ENCODE measurements at places on chromosomes 6 and 20.

DNA sequence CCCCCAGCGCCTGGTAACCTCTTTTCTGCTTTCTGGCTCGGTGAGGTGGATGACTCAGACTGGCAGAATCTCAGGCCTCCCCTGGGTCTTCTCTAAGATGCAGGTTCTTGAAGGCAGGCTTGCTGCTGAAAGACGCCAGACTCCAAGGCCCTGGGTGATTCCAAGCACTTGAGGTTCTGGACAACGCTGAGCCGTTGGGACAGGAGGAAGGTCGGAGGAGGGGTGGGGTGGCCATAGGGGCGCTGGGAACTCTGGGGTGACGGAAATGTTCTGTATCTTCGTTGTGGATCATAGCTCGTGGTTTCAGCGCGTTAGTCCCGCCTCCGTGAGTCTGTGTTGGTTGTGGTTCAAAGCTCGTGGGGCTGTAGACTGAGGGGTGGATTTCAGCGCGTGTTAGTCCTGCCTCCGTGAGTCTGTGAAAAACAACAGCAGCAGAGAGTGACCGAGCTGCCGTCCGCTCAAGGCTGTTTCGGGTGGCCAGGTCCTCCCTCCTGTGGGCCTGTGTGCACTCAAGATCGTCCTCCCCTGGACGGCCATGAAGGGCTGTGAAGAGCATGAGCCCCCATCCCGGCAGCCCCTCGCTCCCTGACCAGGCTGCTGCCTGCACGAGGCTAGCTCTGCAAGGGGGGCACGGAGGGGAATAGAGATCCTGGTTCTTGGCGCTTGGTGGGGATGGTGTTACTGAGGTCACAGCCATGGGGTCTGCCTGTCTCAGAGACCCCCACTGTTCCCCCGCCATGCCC is 7.7 kb downstream of the NTSR1 start:
- peak; percentile 21 for DNase-seq

DNA sequence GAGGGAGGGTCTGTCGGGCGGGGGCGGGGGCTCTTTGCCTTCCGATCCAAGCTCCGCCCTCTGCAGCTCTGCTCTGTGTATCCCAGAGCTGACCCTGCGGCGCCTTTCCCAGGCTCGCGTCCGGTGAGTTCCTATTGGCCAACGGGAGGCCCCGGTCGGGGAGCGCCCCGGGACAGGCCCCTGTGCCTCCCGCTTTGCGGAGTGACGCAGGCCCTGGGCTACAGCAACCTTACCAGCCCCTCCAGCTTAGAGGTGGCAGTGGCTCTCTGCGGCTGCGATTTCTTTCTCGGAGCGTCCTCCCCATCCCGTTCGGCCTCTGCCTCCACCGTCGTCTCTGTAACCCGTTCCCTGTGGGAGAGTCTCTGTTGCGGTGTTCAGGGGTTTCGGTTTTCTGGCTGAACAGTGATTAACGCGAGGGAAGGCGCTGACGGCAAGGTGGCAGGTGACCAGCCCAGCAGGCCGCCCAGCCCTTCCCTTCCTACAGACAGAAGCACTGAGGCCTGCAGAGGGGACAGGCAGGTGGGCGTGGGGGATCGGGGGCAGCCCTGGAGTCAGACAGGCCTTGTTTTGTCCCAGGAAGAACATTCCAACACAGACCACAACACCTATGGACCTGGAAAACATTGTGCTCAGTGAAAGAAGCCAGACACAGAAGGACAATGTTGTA is 18.1 kb upstream of the CEBPB start:
- no peak for DNase-seq

GRCh38 chr6:105859457-105859856 is 226.7 kb upstream of the PRDM1 start:
- no peak for DNase-seq

GRCh38 chr20:22920898-22921297 is 114.2 kb upstream of the SSTR4 start:
- no peak for DNase-seq

- no peak for DNase-seq
Observed at GRCh38 chr6:1477432-1478090, 88.2 kb downstream of the FOXF2 start.

DNA sequence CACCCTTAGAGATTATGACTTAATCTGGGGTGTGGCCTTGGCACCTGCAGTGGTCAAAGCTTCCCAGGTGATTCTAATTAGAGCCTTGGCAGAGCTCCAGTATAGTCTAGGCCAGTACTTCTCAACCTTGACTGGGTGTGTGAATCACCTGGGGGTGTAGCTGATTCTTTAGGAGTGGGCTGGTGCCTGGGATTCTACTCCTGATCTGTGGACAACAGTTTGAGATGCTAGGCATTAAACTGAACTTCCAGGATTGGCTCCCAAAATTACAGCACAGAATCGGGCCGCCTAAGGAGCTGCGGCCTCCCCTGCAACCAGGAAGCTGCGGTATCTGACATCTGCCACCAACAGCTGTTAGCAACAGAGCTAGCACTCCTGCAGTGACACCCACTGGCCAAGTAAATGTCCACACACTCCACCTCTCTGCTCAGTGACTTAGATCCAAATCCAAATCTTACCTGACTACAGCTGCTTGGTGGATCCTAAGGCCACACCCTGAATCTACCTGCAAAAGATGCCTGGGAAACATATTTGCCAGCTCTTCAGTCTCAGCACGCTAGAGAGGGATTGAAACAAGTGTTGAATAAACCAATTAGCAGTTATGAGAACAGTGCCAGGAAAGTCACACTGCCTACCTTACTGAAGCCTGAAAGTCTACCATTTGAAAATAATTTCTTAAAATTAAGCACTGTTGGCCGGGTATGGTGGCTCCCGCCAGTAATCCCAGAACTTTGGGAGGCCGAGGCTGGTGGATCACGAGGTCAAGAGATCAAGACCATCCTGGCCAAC is 126.7 kb downstream of the UNC5CL start:
- no peak for DNase-seq

DNA sequence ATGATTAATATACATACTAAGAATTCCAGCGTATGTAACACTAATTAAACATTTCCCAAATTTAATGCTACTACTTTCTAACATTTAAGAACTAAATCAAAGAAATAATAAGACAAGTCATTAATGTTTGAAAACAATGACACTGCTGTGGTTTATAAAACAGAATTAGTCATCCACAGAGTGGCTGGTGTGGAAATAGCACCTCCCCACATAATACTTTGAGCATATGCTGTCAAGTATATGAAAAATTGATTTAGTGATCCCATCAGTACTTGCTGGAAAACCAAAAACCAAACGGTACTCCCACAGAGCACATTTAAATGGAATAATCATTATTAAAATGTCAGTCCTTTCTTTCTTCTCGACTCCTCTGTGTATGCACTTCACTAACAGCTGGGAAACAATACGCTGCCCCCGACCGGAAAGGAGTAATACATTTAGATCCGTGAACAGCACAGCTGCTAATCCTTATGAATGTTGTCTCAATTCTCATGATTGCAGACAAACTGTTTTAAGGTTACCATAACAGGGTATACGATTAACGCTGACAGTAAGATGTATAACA is 78.4 kb downstream of the PREP start:
- no peak for DNase-seq

- no peak for DNase-seq
Observed at GRCh38 chr20:44028868-44029847, 114.5 kb downstream of the TOX2 start.

- peak; percentile 44 for DNase-seq
Observed at GRCh38 chr6:142902636-142903053, 42.3 kb downstream of the HIVEP2 start.

DNA sequence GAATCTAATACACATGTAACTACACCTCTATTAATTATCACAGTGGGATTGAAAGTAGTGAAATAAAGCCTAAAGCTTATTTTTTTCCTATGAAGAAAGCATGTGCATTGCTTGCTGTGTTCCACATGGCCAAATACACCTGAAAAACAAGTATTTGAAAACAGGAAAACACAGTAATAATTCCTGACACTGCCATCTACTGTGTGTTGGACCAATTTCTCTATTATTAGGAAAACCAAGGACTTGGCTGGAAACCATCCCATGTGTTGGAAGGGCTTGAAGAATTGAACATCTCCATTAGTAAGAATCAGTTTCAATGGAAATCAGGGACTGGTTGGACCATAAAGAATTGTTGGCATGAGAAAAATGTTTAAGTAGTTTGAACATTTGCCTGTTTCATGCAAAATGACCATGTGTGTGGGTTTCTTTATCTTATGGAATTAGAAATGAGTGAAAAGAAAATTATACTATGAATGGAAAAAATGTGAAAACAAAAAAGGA is 124.1 kb downstream of the PHF3 start:
- DNase-seq: no peak

GRCh38 chr6:158894193-158894592 is 75.0 kb upstream of the EZR start:
- DNase-seq: no peak

- no peak for DNase-seq
Observed at GRCh38 chr20:46607849-46608497, 43.3 kb downstream of the SLC13A3 start.

DNA sequence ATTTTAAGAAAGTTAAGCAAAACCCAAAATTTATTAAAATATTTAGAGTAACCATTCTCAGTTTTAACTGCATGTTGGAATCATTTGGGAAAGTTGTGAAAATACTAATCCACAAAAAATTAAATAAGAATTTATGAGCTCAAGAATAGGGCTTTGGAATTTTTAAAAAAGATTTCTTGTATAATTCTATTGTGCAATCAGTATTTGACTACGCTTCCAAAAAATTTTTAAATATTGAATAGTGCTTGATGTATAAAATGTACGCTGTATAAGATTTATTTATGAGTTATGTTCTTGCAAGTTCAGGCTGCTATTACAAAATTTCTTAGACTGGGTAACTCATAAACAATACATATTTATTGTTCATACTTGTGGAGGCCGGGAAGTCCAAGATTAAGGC is 571.7 kb downstream of the MMUT start:
- DNase-seq: no peak

- no peak for DNase-seq
Observed at GRCh38 chr20:1897965-1898464, 2.8 kb downstream of the SIRPA start.

DNA sequence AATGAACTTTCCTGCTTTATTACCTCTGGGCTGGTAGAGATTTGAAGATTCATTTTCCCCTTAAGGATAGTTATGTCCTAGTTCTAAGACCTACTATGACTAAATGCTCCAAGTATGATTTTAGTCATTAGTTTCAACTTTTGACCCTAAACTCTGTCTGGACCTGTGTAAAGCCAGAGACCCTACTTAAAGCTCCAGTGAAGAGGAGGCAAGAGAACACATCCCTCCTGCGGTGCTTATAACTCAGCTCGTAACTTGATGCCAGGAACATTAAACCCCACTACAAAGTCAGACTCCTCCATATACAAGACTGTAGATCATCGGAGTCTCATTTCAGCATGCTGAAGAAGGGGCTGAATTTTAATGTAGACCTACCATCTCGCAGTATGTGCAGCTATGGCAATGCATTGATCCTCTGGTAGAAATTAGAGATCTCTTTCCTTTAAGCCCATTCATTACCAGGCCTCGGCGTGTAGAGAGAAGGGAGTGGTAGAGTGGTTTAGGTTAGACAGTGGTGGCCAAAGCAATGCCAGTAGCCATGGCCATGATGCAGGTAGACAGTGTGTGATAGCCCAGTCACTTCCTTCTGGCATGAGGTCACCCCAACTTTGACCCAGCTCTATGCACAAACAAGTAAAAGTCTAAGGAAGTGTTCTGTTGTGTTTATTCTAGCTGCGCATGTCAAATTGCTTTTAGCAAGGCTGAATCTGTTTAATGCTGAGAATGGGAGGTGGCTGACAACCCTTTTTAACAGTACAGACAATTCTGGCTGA is 34.8 kb upstream of the MYB start:
- no peak for DNase-seq

GRCh38 chr6:70680396-70680795 is 12.7 kb downstream of the SMAP1 start:
- DNase-seq: no peak

GRCh38 chr6:26575494-26575939 is 21.2 kb upstream of the ABT1 start:
- DNase-seq: no peak

DNA sequence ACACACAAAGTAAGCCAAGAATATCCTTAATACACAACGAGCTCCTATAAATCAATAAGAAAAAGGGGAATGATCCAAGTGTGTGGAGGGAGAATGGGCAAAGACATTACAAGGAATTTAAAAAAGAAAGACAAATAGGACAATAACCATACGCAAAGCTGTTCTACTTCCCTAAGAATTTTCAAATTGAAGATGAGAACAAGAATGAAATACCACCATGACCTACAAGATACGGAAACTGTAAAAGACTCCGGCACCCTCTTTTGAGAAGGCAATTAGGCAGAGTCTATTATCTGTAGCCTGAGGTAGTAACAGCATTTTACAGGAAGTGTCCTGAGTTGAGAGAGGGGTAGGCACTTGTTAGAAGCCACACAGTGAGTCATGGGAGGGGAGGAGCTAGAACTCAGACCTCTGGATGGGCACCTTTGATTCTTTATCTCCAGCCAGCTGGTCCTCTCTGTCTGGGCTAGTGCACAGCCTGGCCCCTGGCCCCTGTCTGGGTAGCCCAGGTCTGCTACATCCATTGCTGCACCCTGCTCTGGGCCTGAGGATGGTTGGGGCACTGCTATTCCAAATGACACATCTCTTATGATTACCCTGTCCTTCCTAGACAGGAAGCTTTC is 15.3 kb downstream of the RSPO4 start:
- DNase-seq: no peak

- no peak for DNase-seq
Observed at GRCh38 chr6:90417385-90417784, 120.7 kb upstream of the BACH2 start.
